H7 (cell line): ENCODE measurements at places on chromosomes 5 and 9.

GRCh38 chr9:26706223-26706622 lies 186.4 kb downstream of the CAAP1 start:
- no peak for DNase-seq

DNA sequence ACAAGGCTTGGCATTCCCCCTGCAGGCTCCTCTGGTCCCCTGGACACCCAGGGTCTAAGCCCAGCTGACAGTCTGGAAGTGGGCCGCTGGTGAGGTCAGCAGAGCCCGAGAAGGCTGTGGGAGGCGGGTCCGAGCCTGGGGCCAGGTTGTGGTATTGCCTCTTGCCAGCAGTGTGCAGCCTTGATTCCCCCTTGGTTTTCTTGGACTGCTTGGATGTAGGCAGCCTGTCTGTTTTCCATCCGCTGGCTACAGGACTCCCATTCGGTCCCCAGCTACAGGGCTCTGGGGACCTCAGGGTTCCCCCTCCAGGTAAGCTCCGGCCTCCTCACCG lies 1.6 kb downstream of the AIF1L start:
- DNase-seq, result peak; percentile 60

- DNase-seq, result no peak
These were observed 1746.6 kb upstream of the C9orf72 start for GRCh38 chr9:29319736-29320513.

GRCh38 chr5:126805063-126805462 lies 28.1 kb downstream of the LMNB1 start:
- DNase-seq, result no peak

GRCh38 chr9:83247732-83248131 lies 184.8 kb upstream of the RASEF start:
- DNase-seq, result no peak

- no peak for DNase-seq
These were observed 188.8 kb upstream of the GLRA1 start for GRCh38 chr5:152113401-152113800.

GRCh38 chr5:38790891-38791290 lies 54.9 kb upstream of the OSMR start:
- DNase-seq, result no peak

GRCh38 chr5:72179816-72180440 lies 72.7 kb downstream of the MAP1B start:
- no peak for DNase-seq

DNA sequence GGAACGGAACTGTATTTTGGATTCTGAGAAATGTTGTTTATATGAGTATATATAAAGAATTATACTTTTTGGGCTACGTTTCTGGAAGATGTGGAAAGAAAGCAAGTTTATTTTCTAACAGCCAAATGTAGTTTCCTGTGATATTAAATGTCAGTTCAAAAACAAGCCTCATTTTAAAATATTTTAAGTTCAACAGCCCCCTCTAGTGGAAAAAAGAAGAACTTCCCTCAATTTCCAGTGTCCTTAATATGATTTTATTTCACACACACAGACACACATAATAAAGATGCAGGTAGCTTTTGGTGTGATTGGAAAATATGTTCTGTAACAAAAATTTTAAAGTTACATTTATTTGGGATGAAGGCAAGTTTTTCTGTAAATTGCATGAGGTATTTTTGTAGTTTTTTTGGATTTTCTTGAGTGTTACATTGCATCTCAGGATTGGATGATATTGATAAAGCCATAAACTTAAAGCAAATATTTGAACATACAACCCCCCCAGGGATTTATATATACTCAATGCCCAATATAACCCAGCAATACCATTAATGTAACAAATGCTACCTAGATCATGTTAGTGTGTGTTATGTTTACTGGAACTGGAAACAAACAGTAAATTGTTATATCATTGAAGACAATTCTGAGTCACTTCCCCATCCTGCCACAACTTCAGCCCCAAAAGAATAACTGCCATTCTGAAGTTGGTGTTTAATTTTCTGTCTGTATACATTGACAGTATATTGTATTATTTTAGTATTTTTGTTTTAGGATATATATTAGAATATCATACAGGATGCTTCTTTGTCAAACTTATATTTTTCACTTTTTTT lies 54.0 kb downstream of the CCDC171 start:
- peak; percentile 35 for DNase-seq

GRCh38 chr9:110283751-110284150 lies 27.4 kb upstream of the TXN start:
- no peak for DNase-seq

DNA sequence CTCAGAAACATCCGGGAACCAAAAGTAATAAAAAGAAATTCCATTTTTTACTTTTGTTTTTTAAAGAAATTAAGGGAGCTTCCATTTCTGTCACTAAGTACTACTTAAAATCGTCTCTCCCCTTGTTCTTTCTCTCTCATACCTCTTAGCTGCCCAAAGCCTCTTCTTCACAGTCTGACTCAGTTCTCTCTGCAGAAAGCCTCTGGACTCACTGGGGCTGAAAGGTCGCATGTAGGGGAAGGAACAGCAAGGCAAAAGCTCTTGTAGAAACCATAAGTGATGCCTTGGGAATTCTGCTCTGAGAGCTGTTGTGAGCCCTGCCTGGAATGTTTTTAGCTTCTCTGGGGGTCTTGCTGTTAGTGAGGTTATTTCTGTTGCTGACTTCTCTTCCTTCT lies 100.8 kb upstream of the RANBP3L start:
- DNase-seq, result no peak

DNA sequence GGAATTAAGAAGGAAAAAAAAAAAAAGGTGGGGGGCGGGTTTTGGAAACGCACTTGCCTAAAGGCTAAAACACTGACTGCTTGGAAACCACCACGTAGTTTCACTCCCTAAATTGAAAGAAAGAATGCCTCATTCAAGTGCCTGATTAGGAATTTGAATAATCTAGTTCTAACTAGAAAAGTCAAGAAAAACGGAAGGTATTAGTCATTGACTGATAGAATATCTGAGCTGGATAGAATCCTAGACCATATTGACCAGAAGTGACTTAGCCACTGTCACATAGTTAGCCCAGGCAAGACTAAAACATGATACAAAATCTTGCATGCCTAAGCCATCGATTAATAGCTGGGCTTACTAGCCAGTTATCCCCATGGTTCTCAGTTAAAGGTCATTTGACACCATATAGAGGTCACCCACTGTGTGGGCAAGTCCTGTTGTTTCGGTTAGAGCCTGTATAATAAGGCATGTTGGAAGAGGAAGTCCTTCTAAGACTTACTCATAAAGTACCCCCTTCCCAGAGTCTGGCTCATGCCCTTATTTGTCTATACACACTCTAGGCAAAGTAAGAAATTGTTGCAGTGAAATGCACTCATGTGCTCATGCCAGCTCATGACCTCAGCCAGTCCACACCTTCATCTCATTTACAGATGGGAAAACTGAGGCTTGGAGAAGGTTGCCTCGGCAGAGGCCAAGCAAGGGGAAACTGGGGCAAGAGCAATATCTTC lies 40.2 kb downstream of the SH3RF2 start:
- DNase-seq, result no peak

- DNase-seq, result no peak
These were observed 97.0 kb upstream of the NIPAL4 start for GRCh38 chr5:157362982-157363381.

DNA sequence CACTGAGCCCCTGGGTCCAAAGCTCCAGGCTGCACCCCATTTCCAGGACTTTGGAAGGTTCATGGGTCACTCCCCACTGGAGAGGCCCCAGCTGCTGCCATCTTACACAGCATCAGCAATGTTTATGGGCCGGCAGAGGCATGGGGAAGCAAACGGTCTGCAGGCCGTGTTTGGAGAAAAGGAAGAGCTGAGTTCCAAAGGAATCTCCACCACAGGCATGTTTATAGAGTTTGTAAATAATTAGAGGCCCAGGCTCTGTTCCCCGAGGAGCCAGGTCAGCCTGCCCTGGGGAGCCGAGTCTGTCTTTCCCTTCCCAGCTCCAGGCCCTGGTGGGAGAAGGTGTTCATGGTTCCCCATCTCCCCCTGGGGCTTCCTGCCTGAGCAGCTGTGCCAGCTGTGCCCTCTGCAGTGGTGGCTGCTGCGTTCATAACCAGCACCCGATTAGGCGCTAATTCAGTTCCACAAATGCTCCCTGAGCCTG lies 64.8 kb downstream of the COL27A1 start:
- DNase-seq, result no peak

- DNase-seq, result peak; percentile 80
These were observed 41.3 kb upstream of the TESK1 start for GRCh38 chr9:35563791-35564197.

DNA sequence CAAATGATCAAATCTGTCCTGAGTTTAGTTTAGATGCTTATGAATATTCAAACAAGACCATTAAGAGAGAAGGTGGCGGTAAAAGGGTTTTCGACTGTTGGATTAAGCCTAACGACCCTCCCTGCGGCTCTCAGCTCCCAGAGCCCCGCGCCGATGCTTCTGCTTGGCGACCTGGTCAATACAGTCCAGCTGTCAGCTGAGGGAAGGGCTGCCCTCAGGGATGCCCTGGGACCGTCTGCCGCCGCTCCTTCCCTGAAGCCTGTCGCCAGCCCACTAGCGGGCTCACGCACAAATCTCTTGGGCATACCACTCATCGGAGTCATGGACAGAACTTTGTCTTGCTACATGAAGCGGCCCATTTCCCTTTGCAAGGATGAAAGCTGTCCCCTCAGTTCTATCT lies 136.6 kb upstream of the RAPGEF1 start:
- DNase-seq, result peak; percentile 32

- no peak for DNase-seq
These were observed 241.4 kb downstream of the ARHGAP26 start for GRCh38 chr5:143011585-143011984.

GRCh38 chr5:124935065-124935464 lies 188.6 kb upstream of the ZNF608 start:
- DNase-seq, result no peak

- no peak for DNase-seq
These were observed 94.1 kb downstream of the DENND1A start for GRCh38 chr9:123835821-123836220.

DNA sequence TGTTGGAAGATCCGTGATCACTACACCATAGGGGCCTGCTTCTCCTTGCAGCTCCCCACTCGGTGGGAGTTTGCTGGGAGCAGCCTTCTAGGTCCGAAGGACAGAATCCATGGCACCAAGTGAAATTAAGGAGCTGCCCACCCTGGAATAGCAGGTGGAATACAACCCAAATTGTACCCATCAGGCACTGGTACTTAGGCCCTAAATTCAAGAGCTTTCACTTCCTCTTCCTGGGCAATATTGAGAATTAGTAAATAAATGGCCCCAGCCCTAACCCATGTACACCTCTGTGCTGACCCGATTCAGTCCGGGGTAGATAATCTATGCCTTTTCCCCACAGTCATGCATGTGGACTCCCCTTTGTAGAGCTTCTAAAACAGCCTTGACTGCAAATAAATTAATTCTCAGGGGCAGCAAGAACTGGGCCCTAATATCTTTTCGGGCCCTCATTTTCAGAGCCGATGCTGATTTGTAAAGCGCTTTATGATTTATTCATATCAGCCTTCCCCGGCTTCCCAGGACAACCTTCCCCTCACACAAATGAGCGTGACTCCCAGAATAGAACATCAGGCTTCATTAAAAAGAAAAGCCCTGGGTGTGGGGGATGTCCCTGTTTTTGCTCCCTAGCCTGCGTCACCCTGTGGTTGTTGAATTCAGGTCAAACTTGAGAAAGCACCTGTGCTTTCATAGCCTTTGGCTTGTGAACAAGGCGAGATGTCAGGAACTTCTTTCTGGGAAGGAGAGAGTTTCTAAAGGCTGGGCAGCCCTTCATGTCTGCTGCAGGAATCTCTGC lies 126.1 kb upstream of the TBC1D2 start:
- no peak for DNase-seq

DNA sequence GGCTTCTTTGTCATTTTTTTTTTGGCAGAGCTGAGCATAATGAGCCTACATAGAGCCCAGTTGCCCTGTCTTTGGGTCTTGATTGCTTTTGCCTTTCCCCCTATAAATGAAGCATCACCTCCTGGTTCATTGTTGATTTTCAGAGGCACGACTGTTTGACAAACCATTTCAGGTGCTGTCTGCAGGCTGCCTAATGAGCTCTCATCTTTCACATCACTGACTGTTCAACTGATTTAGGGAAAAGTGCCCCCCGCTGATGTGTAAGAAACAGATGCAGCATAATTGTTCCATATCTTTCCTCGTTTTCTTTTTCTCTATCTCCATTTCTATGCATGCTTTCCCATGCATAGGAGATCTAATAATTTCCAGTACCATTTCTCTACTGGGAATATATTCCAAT lies 338.6 kb downstream of the TMEM38B start:
- DNase-seq, result no peak

DNA sequence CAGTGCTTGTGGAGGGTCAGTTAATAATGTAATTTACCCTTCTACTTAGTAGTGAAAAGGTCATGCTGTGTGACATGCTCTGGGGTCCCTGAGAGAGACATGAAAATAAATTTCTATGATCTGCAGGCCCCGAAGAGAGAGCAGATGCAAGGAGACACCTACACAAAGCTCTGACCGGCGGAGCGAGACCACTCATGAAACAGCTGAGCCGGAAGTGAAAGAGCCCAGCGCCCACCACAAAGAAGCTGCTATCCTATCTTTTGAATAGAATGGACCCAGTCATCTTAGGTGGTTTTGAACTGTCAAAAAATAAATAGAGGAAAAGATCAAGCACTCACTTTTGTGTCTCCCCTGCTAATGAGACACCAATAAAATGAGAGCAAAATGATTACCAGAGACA lies 190.0 kb downstream of the MED10 start:
- no peak for DNase-seq

DNA sequence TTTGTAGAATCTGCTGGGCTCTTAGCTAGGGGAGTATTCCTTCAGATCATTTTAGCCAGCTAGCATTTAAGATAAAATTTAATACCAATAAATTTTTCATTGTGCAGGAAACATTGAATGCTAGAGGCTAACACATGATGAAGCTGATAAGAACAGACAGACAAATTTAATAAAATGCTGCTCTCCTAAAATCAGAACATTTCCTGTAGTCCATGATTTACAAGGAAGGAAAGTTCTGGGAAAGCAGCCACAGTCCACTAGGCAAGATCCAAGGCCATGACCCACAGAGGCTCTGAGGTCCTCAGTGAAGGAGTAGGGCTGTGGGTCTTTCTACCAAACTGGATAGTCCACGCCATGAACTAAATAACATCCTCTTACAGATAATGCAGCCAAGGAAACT lies 253.0 kb downstream of the ICE1 start:
- no peak for DNase-seq

DNA sequence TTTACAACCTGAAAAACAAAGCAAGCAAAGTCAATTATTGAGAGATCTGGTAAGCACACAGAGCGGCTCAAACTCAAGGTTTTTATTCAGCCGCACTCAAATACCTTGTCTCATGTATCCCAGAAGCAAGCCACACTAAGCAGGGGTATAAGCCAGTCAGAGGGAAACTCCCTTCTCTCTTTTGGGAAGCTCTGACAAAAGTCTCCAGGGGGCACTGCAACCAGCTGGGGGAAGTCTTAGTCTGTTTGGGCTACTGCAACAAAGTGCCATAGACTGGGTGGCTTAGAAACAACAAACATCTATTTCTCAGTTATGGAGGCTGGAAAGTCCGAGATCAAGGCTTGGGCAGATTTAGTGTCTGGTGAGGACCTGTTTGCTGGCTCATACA lies 246.0 kb downstream of the ENC1 start:
- DNase-seq, result peak; percentile 39

DNA sequence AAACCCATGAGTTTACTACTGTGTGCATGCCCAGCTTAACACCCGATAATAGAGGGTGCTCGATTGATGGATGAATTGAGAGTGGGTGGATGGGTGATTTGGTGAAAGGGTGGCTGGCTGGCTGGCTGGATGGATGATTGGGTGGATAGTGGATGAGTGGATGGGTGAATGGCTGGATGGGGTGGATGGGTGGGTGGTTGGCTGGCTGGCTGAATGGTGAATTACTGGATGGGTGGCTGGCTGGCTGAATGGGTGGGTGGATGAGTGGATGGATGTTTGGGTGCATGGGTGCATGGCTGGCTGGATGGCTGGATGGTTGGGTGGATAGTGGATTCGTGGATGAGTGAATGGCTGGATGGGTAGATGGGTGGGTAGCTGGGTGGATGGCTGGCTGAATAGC lies 201.1 kb downstream of the IRX1 start:
- no peak for DNase-seq
